Muscle of leg (tissue), 16 donors: ENCODE measurements at places on chromosomes 1 and 21.

GRCh38 chr1:229098361-229098760, 172.6 kb upstream of the RAB4A start:
- DNase-seq: no peak

DNA sequence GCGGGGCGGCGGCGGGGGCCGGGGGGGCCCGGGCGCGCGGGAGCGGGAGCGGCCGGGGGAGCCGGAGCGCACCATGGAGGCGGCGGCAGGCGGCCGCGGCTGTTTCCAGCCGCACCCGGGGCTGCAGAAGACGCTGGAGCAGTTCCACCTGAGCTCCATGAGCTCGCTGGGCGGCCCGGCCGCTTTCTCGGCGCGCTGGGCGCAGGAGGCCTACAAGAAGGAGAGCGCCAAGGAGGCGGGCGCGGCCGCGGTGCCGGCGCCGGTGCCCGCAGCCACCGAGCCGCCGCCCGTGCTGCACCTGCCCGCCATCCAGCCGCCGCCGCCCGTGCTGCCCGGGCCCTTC, 546 bp downstream of the SKI start:
- no peak for DNase-seq

- DNase-seq: no peak
Measured at GRCh38 chr1:165844114-165844798, 16.8 kb downstream of the UCK2 start.

- DNase-seq: no peak
Measured at GRCh38 chr1:116868385-116868784, 41.3 kb upstream of the PTGFRN start.

DNA sequence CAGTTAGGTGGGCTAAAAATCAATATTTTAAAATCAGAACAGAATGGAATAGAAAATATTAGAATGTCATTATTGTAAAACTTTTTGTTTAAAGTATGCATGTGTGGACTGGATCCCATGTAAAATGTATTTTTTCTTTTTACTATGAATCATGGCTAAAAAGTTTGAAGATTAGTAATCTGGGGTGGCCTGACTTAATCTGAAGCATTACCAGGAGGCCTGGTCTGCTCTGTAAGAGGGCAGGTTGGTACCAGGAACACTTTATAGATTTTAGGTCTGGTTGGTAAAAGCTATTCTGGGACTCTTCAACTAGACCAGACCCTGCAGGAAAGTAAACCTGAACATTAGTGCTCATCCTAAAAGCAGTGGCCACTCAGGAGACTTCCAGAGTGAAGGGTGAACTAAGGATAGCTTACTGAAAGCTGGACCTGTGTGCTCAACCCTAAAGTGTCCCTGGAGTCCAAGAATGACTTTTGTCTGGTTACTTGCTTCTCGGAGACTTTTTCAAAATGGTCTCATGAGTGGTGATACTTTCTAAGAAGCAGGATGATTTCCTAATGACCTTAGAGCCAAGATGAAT, 16.5 kb downstream of the RGL1 start:
- no peak for DNase-seq
